Hematopoietic multipotent progenitor cell (in vitro differentiated cells): ENCODE measurements at places on chromosomes 5 and 9.
A peak's percentile ranks its signal among the peaks of the same experiment; 100 is the strongest.

- no peak for DNase-seq
These were observed 63.1 kb downstream of the TMOD1 start for GRCh38 chr9:97564291-97565175.

- no peak for DNase-seq
These were observed 97.0 kb upstream of the NR4A3 start for GRCh38 chr9:99724640-99725039.

GRCh38 chr9:5336688-5337087, 3.0 kb downstream of the RLN1 start:
- no peak for DNase-seq

DNA sequence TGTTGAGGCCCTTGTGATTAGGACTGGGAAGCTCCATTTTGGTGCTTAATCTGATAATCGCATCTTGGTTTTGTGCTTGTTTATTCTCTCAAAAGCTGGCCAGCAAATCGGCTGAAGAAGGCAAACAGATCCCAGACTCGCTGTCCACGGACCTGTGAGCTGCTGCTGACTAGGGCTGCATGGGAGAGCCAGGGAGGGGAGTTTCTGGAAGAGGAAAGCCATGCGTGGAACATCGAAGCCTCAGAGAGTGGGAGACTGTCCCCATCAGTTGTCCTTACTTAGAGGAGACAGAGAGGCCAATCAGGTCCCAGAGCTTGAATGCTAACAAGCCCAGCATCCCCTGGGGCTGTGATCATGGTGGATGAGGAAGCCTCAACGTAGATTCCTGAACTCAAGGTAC, 23.0 kb upstream of the FOXI1 start:
- no peak for DNase-seq

- no peak for DNase-seq
These were observed 17.4 kb downstream of the NRG2 start for GRCh38 chr5:140025736-140026135.

DNA sequence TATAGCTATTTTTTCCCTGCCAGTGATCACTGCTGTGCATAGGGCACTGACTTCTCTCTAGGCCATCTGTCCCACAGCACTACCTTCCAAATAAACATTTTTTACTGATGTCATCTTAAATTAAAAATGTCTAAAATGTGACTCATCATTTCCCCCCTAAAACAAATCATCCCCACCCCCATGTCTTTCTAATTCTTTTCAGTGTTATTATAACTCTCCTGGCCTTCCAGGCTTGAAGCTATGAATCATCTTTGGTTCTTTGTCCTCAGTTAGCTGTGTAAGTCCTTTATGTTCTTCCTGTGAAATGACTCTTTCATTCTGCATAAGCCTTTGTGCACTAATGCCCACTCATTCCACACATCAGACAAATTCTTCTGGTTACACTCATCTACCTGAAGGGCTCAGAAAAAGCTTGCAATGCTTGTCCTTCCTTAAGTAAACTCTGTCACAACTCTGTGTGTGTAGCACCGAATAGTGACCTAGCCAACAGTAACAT, 78.1 kb downstream of the CFAP95 start:
- DNase-seq = no peak

- no peak for DNase-seq
These were observed 22.0 kb upstream of the TEK start for GRCh38 chr9:27086818-27087680.

DNA sequence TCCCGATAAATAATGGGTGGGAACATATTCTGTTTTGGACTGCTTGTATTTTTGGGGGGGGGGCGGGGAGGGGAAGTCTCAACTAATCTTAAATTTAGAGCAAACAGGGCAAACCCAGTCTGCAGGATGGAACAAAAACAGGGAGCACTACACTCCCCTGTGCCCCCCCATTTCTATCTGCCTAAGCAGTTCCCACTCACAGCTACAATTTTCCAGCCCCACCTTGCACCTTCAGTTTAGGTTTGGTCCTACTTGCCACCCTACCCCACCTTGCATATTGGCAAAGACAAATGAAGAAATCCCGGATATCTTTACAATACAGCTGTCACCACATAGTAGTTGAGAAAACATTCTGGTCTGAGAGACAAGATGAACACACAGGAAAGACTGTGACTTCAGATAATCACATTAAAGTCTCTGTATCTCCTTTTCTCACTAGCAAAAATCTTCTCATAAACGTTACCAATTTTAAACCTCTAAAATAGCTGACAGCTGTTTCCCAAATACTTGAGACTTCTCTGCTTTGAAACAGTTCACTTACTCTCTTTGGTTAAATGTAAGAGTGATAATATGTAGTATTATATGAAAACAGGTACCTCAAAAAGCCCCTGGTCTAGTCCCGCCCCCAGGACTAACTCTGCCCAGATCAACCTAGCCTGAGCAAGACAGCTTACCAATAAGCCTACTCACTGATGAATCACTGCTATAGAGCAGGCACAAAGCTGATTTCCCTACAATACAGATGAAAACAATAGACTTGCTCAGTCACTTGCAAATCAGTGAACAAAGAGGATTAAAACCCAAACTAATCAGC, 5.2 kb upstream of the RAPGEF6 start:
- no peak for DNase-seq

DNA sequence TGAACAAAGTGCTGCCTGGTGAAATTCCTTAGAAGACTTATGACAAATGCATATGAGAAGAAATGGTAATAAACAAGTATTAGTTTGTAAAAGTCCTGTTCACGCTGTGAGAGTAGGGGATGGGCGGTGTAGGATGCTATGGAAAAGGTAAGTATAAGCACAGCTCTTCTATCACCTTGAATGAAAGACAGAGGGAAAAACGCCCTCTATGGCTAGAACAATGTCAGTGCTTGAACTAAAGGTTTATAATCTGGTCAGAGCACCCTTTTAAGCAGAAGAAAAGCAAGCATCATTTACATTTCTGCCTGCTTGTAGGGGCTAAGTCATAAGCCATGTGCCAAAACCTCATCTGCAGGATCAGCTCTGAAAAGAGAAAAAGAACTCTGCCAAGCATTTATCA, 115.2 kb downstream of the LHFPL2 start:
- no peak for DNase-seq

GRCh38 chr5:156361436-156362109, 34.6 kb downstream of the SGCD start:
- no peak for DNase-seq

GRCh38 chr5:140113180-140113698, 670 bp upstream of the PURA start:
- DNase-seq = peak; percentile 17

DNA sequence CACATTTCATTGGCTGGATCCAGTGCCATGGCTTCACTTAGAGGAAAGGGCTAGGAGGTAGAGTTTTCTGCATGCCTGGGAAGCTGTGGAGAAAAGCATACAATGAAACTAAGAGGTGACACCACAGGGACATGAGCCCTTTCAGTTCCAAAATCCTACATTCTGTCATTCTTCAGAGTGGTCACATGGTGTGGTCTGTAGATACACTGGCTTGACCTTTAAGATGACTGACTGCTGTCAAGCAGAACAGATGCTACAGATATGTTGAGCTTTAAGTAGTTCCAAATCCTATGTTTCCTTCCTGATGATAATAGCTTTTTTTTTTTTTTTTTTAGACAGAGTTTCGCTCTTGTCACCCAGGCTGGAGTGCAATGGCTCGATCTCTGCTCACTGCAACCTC, 26.2 kb downstream of the DMRT3 start:
- DNase-seq = no peak

- no peak for DNase-seq
These were observed 131.3 kb downstream of the PRELID2 start for GRCh38 chr5:145703856-145704255.

- DNase-seq = no peak
These were observed 17.3 kb upstream of the SMAD5 start for GRCh38 chr5:136115183-136115865.

- DNase-seq = no peak
These were observed 345.7 kb downstream of the DEPDC1B start for GRCh38 chr5:60354311-60354710.

GRCh38 chr5:134553821-134554267, 28.4 kb downstream of the JADE2 start:
- no peak for DNase-seq

DNA sequence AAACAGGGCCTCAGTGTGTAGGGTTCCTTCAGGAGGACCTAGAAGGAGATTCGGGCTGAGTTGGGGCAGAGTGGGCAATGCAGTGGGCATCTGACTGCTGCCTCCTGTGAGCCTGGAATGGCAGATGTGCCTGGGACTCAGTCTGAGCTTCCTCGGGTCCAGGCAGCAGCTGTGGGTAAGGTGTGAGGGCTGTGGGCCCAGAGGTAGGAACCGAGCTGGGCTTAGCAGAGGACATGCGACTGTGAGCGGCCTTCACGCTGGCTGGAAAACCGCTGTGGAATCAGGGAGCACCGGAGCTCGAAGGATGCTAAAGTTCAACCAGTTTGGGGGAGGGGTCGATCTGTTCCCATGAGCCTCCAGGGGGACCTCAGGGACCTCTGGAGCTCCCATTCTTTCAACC, 137.0 kb downstream of the PAX5 start:
- no peak for DNase-seq

- DNase-seq = no peak
These were observed 15.7 kb upstream of the INPP5E start for GRCh38 chr9:136455043-136456002.

GRCh38 chr5:67880876-67881275, 334.7 kb upstream of the PIK3R1 start:
- no peak for DNase-seq

DNA sequence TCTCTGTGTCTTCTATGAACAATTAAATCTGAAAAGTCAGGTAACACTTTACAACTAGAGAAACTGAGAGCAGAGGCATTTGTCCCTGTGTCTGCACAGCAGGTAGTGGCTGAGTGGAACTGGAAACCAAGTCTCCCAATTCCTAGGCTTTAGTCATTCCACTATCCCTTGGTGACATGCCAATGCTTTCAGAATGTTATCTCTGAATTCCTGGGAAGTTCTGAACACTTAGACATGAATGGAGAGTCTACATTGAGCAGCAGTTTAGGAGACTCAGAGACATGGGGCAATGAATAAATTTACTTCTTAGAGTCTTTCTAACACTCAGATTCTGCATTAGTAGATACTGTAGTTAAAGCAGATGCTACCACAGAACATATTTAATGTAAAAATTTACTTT, 94.8 kb upstream of the APC start:
- no peak for DNase-seq
